ENCODE measurements at places on chromosomes 1 and 21.

DNA sequence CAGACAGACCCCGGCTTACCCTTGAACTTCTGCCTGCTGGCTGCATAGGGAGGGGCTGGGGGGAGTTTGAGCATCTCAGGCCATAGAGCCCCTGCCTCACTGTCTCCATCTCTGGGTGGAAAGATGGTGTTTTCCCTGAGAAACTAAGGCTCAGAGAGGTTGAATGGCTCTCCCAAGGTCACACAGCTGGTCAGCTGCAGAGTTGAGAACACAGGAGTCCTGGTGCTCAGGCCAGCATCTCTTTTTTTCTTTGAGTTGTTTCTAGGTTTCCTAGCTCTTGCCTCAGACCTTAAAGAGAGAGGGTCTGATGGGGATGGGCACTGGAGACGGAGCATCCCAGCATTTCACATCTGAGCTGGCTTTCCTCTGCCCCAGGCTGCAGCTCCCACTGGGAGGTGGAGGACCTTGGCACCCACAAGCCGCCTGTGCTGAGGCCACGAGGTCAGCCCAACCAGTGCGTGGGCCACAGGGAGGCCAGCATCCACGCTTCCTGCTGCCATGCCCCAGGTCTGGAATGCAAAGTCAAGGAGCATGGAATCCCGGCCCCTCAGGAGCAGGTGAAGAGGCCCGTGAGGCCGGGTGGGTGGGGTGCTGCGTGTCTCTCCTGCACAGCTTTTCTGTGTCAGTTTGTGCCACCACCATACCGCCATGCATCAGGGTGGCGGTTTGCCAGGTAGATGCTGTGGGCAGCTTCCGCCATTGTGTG is 21.8 kb downstream of the PCSK9 start:
- no peak for DNase-seq

- no peak for DNase-seq
These were observed 35.4 kb downstream of the MIA3 start for GRCh38 chr1:222653178-222653827.

GRCh38 chr1:74266001-74266400 is 30.8 kb downstream of the TNNI3K start:
- no peak for DNase-seq

DNA sequence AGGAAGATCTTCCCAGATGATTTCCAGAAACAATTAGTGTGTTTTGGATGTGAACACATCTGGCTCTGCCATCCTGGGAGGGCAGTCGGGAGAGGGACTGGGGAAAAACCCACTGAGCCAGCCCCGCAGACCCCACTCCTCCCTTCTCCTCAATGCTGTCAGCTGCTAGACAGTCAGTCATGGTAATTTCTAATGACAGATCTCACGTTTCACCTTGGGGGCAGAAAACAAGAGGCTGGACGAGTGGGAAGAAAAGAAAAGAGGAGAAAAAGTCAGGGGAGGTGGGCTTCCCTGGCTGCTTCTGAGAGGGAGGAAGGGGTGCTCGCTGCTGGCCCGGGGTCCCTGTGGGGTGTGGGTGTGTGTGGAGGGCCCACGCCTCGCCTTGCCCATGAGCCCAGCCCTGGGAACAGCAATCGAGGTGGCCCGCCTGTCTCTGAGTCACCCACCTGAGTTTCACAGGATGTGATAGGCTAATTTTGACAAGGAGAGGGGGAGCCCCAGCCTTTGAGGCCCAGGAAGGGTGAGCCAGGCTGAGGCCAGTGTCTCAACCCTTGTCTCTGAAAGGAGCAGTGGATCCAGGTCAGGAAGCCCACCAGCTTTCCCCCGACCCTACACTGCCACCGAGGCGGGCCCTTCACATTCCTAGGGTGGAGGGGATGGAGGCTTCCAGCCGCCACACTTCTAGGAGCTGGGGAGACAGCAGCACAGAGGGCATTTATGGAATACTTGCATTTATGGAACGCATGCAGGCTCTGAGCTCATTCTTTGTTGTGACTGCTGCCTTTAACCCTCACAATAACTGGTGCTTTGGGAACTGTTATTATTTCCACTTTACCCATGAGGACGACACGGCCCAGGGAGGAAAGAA is 49.1 kb upstream of the IFNLR1 start:
- no peak for DNase-seq

GRCh38 chr1:215056584-215056983 is 26.0 kb upstream of the KCNK2 start:
- DNase-seq = no peak

GRCh38 chr1:51097171-51097570 is 4.9 kb upstream of the C1orf185 start:
- no peak for DNase-seq

DNA sequence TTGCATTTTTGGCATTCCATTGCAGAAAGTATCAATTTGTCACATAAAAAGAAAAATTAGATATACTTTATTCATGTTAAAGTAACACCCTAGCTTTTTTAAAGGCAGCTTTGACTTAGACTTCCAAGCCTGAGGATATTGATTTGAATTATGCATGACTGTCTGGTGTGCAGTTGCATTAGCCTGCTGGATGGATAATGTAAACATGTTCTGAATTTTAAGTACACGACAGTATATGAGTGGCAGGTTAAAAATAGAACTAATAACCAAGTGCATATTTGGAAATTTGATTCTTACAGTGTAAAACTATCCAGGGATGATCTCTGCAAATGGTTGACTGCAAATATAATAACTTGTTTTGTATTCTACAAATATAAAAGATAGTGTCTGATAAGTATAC is 124.0 kb downstream of the SYT14 start:
- no peak for DNase-seq

DNA sequence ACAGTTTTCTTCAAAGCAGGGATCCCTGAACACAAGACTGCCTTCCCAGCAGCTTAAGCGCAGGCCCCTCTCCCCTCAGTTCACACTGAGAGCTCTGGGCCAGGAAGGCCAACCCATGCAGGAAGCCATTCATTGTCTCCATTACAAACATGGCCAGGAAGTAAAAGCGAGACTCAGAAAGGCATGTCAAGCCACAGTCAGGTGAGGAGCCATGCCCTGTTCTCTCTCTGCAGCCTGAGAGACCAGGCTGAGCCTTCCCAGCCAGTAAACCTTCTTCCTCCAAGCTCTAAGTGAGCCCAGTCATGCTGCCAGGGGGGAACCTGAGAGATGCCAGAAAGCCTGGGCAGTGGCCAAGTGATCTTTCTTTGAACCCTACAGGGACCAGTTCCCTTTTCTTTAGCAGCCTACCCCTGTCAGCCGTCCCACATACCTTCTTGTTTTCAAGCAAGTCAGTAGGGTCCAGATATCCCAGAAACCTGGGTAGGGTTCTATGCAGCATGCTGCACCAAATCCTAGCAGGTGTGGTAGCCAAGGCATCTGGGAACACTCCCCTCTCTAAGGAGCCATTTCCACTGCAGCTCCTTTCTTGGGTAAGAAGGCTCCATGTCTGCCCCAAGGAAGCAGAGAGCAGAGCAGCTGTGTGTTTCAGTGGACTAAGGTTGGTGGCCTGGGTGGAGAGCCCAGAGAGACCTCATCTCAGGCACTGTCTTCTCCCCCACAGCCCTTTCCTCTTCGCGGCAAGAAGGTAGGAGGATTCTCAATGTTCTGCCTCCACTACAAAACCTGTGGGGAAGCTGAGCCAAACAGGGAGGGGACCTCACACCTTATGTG is 977 bp downstream of the TRAF3IP3 start:
- DNase-seq = peak; percentile 23

- no peak for DNase-seq
These were observed 2.9 kb downstream of the C1orf105 start for GRCh38 chr1:172423336-172423735.

GRCh38 chr1:221994274-221994698 is 252.4 kb upstream of the DUSP10 start:
- no peak for DNase-seq

GRCh38 chr1:18632783-18633421 is 2.3 kb downstream of the PAX7 start:
- DNase-seq = no peak

- DNase-seq = no peak
These were observed 929 bp upstream of the TRIM45 start for GRCh38 chr1:117122330-117123025.

DNA sequence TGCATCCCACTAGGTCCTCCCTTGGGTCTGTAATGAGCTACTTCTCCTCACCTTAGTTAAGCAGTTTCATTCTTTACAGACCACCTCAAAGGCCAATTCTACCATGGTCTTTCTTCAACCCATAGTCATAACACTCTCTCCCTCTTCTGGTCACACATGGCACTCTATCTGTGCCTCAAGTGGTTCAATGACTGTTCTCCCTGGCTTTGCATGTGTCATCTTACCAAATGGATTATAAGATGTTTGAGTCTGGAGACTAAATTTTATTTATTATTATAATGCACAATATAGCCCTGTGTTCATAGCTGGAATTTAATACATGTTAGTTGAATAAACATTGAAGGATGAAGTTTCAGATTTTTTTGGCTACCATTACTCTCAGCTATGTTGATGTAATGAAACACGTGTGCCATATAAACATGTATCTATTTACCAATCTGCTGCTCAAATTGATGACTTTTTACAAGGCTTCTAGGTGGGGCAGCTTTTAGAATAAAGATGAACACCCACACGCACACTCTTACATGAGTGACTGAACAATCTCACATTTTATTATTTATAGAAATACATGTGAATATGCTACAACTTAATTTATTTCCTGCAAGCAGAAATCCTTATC is 102.1 kb downstream of the RUNX1 start:
- no peak for DNase-seq

GRCh38 chr1:55522353-55522903 is 307.3 kb upstream of the USP24 start:
- DNase-seq = no peak

GRCh38 chr1:223233410-223234169 is 90.5 kb upstream of the TLR5 start:
- no peak for DNase-seq

DNA sequence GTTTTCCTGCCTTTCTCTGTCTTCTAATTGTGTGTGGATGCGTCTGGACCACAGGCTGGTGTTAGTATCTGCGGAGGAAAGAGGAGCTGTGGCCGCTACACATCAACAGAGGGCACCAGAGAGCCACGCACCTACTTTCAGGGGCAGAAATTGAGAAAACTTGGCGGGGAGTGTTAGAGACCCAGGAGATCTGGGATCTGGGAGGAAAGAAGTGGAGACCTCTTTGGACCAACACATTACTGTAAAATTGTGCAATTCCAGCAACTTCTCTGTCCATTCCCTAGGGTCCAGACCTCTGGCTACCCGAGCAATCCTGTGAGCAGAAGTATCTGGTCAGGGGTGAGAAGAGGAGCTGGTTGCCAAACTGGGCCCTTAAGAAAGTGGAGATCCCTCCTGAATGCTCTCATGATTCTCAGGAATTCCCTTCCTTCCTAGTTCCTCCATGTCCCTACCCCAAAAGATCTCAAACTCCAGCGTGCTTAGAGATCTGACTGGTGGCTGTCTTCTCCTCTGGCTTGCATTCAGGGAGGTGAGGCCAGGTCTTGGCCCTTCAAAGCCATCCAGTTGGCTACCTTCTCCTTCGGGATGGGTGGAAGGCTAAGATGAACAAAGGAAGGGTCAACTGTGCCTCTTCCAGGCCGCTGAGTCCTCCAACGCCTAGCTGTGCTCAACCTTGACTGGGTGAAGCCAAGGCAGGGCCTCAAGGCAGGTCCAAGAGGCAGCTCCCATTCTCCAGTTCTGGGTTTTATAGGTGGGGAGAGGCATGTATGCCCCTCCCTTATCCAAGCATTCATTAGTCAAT is 1.2 kb upstream of the KIRREL1 start:
- DNase-seq = peak; percentile 63

GRCh38 chr1:40309374-40310128 is 7.5 kb downstream of the COL9A2 start:
- DNase-seq = peak; percentile 42

- no peak for DNase-seq
These were observed 2.5 kb downstream of the S100A9 start for GRCh38 chr1:153360190-153360589.

GRCh38 chr1:51255331-51255730 is 19.3 kb downstream of the RNF11 start:
- no peak for DNase-seq

- no peak for DNase-seq
These were observed 9.0 kb downstream of the TMEM61 start for GRCh38 chr1:54989473-54989872.

GRCh38 chr1:91683598-91683951 is 182.9 kb downstream of the CDC7 start:
- no peak for DNase-seq

- DNase-seq = no peak
These were observed 68.4 kb downstream of the ZZZ3 start for GRCh38 chr1:77614037-77614436.

DNA sequence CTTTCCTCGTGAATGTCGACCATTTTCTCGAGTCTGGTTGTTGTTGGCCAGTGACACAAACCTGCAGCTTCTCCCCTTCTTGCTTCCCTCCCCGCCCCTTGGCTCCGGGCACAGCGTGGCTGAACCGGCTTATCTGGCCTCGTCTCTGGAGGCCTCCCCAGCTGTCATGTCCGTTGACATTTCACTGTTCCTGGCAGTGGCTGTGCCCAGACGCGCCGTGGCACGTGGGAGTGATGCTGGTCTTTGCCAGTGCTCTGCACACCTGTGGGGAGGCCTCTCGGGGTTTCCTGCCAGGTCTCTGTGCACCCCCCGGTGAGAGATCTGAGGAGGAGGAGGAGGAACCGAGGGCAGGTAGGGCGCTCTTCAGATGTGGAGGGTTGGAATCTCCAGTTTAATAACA is 23.7 kb downstream of the SKI start:
- no peak for DNase-seq
